ENCODE measurements at places on chromosomes 3 and 15. TPM values are rescaled to one million over a fixed set of nuclear protein-coding genes. Genes with fewer than 3 reads are reported as not detected.

TYRO3 gene
- total RNA-seq, result 1.7 TPM

FSIP1 gene
- 1.1 TPM for total RNA-seq

DNA sequence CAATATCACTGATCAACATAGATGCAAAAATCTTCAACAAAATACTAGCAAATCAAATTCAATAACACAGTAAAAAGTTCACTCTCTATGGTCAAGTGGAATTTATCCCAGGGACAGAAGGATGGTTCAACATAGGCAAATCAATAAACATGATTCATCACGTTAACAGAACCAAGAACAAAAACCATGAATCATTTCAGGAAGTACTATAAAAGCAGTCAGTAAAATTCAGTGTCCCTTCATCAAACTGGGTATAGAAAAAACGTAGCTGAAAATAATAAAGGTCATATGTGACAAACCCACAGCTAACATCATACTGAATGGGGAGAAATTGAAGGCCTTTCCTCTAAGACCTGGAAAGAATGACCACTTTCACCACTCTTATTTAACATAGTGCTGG is 172.1 kb downstream of the POLR2M start:
- DNase-seq, result no peak

DNA sequence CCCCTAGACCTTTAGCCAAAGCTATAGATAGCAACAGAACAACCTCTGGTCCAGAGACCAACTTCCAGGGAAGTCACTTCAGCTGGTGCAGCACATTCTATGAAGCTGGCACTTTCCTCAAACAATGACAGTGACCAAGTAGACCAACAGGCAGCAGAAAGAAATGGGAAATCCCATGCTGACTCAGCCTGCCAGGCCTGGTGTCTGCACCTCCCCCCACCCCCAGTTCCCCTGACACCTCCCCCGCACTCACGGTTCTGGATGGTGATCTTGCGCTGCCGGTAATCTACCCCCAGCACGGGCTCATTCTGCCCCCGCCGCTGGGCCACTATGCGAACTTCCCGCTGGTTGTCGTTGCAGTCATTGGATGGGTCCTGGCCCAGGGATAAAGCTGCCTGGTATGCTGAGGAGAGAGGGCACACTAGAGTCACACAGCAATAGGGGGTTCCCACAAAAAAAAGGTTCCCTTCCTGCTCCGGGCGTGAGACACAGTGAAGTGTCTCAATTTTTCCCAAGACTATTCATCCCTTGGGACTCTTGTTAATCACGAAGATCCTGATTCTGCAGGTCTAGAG is 17.0 kb downstream of the ILDR1 start:
- no peak for DNase-seq

DNA sequence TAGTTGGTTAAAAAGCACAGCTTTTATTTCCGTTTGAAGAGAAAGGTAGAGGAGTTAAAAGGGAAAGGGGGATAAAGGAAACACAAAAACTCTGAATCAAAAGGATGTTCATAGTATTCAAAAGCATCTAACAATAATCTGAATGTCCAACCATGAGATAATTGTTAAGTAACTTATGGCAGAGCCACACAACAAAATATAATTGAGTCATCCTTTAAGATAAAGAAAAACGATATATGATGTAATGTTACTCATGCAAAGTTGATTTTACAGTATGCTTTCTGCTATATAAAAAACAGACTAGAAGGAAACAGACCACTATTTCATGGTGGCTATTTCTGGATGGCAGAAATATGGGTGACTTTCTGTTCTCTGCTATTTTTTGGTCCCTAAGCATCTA is 3.9 kb downstream of the XPC start:
- no peak for DNase-seq

DNA sequence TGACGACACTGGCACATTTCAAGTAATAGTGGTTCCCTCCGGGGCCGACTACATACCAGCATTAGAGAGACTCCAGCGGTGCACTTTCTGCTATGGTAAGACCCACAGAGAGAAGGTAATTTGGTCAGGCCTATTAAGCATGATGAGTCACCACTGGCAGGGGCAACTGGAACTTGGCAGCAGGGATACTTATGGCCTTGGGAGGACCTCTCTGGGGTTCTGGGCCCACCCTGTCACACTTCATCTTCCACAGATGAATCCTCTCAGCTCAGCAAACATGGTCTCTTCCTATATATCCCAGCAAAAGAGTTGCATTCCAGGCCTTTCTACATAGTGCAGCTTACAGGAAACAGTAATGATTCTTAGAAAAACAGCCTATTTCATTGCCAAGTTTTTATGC is 88.0 kb downstream of the PIK3R4 start:
- no peak for DNase-seq

GRCh38 chr3:77191640-77192039 is 151.7 kb downstream of the ROBO2 start:
- DNase-seq, result no peak

DNA sequence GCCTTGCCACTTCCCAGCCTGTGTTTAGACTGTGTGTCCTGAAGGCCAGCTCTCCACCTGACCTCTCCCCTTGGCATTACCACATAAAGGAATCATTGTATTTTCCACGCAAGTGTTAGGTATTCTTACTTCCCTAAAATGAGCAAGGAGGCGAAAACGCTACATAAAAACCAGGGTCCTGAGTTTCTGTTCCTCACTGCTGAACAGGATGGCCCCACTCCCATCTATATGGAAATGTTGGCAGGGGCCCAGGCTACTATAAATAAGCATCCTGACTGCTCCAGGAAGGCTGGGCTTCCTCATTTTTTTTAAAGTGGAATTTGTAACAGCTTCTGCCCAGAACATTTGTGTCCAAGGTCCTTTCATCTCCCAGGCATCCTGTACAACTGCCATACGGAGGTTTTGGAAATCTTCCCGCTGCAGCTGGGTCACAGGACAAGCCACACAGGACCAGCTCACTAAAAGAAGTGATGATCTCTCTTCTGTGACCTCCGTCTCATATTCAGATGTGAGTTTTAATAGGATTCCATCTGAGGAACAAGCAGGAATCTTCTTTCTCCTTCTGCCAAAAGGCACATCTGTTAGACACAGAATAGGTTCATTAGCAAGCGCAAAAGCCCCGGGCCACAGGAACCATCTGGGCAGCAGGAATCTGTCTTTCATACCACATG is 56.4 kb upstream of the LIMD1 start:
- DNase-seq, result no peak

- DNase-seq, result no peak
Measured at GRCh38 chr15:38638811-38639210, 74.2 kb upstream of the RASGRP1 start.
